Vein endothelial cell (primary cell): ENCODE measurements at places on chromosomes 7 and 10. TPM values are rescaled to one million over a fixed set of nuclear protein-coding genes. Genes with fewer than 3 reads are reported as not detected.

Gene SPRN
- not detected in 2 replicates for total RNA-seq

Gene TSPAN12
- total RNA-seq, result 25.5 and 25.8 TPM in 2 replicates

Gene ADCY1
- 0.33 and 0.67 TPM in 2 replicates for total RNA-seq

Gene PALD1
- 125 and 130 TPM in 2 replicates for total RNA-seq

Gene TCAF2
- total RNA-seq, result 17.3 and 22.7 TPM in 2 replicates

Gene MYO3A
- total RNA-seq, result not detected in 2 replicates

Gene NEUROD6
- not detected in 2 replicates for total RNA-seq

Gene MKX
- not detected in 2 replicates for total RNA-seq

Gene ACBD7
- 0.65 and 1.9 TPM in 2 replicates for total RNA-seq

Gene SPDYE16
- total RNA-seq, result under 0.01 TPM in 1 of 2 replicates, not detected in the other

Gene SPDYE11
- total RNA-seq, result not detected in 2 replicates

Gene ADIRF
- 10.0 and 11.4 TPM in 2 replicates for total RNA-seq

Gene SH2D4B
- total RNA-seq, result under 0.01 and 0.10 TPM in 2 replicates

Gene ATP6V1F
- total RNA-seq, result 87.7 and 122 TPM in 2 replicates

Gene LRRC18
- not detected in 2 replicates for total RNA-seq

Gene TMEM270
- not detected in 2 replicates for total RNA-seq

Gene MYPN
- under 0.01 and 0.29 TPM in 2 replicates for total RNA-seq

Gene HIF1AN
- total RNA-seq, result 8.8 and 9.7 TPM in 2 replicates

Gene VWDE
- not detected in 2 replicates for total RNA-seq

Gene ERVW-1
- not detected in 2 replicates for total RNA-seq

Gene NRP1
- total RNA-seq, result 219 and 351 TPM in 2 replicates

Gene GATA3
- total RNA-seq, result 0.29 and 0.33 TPM in 2 replicates
